ENCODE measurements at places on chromosomes 7 and 10. TPM values are rescaled to one million over a fixed set of nuclear protein-coding genes. Genes with fewer than 3 reads are reported as not detected.

DNA sequence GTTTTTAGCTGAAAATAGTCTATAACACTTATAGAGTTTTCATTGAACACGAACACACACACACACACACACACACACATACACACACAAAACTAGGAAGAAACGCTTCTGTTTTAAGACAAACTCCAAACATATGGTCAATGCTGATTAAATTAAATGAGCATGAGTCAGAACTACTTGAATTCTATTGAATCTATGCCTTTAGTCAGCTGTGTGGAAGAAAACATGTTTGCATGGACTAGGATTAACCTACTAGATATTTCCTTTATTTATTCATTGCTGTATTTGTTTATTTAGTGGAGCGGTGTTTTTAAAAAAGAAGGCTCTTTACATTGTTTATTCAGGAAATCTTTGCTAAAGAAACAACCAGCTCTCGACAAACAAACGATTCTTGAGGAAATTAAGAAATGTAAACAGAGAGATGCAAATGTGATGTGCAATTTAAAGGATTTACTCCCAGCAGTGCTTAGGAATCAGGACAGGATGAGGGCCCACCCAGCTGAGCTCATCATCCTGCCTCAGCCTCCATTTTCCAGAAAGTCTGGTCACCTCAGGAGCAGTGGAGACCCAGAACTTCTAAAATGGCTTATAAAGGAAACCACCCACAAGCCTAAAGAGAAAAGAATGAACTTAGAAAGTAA lies 83.2 kb downstream of the PDE1C start:
- peak; percentile 47 for DNase-seq

DNA sequence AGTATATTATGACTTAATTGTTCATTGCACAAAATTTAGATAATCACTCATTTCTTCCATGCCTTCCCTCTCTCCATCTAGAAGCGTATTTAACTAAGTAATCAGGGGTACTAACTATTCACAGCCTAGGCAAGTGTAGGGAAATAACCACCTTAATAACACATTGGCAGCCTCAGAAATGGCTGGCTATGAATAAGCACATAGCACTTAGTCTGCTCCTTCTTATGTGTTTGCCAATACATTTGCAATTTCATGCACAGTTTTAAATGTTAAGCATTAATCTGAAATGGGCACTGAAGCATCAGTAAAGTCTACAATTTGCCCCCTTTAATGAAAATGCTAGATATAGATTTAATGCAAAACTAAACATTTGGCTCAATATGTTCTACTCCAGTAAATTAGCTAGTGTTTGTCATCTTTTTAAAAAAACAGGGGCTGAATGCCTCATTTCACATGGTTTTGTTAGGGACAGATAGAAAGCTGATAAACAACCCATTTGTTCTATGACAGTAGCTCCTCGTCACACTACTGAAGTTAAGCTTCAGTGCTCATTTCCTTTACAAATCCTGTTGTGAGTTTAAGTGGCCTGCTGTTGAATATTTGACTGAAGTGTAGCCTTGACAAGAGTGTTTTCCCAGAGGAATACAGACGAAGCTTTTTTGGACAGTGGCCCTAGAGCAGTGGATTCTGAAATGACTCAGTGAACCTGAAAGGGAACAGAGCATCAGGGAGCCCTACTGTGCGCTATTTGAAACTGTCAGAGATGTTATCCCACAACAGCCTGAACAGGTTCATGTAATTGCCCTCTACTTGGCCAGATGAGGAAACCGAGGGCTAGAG lies 30.5 kb downstream of the HHEX start:
- no peak for DNase-seq

- peak; percentile 97 for DNase-seq
Measured at GRCh38 chr7:20229646-20230500, 12.7 kb upstream of the MACC1 start.

DNA sequence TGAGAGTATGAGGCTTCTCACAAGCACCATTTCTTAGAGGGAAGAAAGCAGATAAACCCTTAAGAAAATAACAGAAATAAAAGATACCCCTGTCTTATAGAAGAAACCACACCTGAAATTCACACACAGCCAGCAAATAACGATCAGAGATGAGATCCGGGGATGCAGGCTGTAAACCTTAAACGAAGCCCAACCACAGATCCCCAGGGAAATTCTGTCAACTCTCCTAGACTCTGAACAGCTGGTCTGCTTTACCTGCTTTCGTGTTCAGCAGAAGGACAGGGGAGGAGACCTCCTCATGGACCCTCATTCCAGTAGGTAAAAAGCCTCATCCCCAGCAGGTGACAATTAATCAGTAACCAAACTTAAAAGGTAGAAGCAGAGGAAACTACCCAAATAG lies 45.0 kb downstream of the VOPP1 start:
- no peak for DNase-seq

GRCh38 chr10:70604106-70604505 lies 1.6 kb upstream of the PRF1 start:
- no peak for DNase-seq

- DNase-seq = peak; percentile 95
Measured at GRCh38 chr10:79184145-79184625, 115.4 kb downstream of the ZMIZ1 start.

DNA sequence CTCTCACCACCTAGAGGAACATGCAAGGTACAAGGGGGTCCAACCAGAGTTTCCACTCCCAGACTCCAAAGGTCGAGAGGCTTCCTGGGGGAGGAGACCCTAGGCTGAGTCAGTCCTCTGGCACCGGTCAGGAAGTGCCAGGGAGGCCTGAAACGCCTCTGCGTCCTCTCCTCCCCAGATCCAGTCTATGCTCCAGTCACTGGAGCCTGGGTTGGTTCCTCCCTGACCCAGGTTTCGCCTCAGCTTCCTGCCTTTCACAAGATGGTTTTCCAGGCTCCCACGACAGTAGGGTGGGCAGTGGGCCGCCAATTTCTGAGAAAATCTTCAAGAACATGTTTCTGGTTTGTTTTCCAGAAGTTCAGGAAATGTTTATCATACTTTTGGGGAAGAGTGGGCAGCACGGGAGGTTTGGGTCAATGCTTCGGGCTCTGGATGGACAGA lies 30.0 kb downstream of the DUSP5 start:
- no peak for DNase-seq

- no peak for DNase-seq
Measured at GRCh38 chr7:114720725-114721124, 201.2 kb upstream of the MDFIC start.

GRCh38 chr7:17298840-17299482 lies 509 bp downstream of the AHR start:
- DNase-seq = peak; percentile 45

DNA sequence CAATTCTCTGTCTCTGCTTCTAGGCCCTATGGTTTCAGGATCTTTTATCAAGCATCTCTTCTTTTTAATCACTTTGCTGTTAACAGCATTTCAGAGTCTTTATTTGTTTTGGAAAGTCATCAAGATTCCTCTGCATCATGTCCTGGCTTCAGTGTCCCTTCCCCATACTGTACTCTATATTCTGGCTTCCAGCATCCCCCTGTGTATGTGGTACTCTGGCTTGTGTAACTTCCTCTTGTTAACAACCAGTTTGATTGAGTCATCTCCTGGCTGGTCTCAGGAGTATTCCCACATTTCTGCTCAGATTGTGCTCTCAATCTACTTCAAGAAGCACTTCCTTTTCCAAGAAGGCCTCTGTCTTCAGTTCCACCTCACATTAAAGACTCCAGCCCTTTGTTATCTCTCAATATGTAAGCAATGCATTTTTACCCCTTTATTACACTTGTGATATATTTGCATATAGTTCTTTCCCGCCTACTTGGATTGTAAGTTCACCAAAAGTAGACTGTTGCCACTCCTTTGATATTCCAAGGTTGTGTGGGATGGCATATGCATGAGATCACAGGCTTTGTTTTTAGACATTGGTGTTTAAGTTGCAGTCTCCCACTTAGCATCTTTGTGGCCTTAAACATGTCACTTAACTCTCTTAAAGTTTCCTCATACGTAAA lies 15.1 kb upstream of the ATE1 start:
- peak; percentile 51 for DNase-seq

DNA sequence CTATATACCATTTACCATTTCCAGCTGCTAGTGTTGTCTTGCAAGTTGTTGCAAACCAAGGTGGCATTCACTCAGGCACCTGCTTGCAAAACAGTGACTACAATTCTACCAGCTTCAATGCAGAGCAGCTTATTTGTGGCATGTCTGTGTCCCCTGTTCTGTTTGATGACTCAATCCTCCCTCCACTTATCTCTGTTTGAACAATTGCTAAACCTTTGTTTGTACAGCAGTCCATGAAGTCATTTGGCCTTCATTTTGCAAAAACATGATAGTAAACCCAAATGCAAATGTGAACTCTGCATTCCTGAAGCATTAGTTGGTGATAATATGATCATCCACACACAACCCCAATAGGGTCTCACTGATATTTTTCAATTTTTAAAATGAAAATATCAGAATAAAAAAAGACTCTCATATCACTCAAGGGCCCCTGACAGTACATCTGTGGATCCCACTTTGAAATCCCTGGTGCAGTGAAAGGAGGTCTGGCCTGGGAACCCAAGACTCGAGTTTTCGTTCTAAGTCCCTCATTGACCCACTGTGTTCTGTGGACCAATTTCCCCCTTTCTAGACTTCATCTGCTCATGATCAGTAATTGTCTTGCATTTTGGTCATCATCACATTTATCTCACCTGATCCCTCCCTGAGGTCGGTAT lies 425.4 kb downstream of the RPS24 start:
- DNase-seq = peak; percentile 61

DNA sequence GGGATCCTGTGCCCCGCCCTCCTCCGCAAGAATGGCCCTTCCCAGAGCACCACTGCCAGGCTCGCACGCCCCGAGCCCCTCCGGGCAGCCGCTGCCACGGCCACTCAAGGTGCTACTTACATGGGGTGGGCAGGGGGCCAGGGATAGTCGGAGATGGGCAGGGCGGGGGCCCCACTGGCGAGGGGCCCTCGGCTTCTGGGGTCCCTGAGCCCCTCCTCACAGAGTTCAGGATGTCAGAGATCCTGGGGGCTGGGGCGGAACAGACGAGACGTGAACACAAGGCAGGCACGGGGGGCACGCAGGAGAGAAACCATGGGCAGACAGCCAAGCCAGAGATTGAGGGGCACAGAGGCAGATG lies 25.6 kb downstream of the YKT6 start:
- no peak for DNase-seq

DNA sequence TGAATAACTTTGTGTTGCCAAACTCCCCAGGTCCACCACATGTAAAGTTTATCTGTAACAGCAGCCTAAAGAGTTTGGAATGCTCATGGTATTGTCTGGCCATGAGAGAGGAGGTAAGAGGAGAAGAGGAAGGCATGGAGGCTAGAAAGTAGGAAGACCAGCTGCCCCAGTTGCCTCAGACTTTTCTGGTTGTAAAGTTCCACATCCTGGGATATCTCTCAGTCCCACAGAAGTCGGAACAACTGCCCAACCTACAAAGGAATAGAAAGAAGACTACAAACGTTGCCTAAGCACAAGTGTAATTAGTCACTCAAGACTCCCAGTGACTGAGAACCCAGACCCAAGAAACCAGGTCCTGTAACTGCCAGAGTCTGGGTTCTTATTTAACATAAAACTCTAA lies 47.3 kb downstream of the CREB3L2 start:
- DNase-seq = no peak

DNA sequence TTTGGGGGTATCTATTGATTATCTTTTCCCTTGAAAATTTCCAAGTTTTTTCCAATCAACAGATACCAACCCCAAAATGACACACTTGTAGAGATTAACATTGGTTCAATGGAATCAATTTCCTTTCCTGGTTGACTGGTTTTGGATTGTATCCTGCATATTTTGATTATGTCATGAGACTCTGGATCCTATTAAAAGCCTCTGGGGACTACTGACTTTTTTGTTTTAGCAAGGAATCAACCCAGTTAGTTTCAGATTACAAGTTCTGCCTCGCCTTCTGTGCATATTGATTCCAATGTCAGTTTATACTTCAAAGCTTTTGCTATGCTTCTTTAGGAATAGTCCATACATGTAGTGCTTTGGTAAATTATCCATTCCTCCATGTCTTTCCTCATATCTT lies 29.2 kb downstream of the COPG2 start:
- no peak for DNase-seq

DNA sequence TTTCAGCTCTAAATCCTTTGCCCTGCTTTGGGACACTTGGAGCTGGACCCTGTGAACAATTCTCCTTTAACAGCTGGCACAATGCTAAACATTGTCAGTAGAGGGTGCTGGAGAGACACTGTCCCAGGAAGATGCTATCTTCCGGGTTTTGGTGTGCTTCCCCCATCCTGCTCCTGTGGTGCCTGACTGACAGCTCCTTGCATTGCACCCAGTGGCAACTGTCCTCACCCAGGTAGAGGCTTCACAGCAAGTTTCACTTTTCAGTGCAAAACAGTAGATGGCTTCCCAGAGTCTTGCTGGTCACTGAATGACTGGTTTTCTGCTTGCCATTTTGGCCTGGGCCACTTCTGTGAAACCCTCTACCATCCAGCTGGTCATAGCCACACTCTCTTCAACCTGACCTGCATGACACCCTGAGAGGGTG lies 77.3 kb downstream of the CDC14C start:
- DNase-seq = peak; percentile 73

- no peak for DNase-seq
Measured at GRCh38 chr7:122752583-122752982, 49.9 kb upstream of the RNF148 start.

- DNase-seq = no peak
Measured at GRCh38 chr10:48465860-48466521, 138.9 kb downstream of the ARHGAP22 start.

GRCh38 chr7:41881331-41882130 lies 178.6 kb upstream of the INHBA start:
- DNase-seq = no peak

- DNase-seq = no peak
Measured at GRCh38 chr7:149070372-149071125, 20.0 kb downstream of the ZNF786 start.

DNA sequence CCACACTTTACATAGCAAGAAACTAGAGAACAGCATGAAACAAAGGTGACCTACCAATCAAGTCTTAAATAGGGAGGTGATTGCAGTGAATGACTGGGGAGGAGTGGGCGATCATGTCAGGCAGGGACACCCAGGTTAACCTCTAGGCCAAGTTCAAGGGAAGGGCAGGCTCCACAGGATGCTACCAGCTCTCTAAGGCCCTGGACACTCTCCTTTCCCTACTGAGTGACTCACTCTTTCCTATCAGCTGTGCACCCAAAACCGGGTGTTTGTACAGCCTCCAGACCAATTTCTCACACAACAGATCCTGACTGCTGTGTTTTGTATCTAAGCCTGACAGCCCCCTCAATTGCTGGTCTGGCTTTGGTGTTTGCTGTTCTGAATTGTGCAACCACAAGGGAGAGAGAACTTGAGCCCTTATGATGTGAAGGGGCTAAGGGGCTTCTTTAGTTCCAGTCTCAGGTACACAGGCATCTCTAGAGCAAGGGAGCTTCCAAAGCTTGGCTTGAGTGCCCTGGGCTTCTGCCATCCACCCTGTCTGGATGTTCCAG lies 107.8 kb downstream of the TBXAS1 start:
- peak; percentile 33 for DNase-seq

GRCh38 chr10:119391440-119392251 lies 150.9 kb downstream of the RGS10 start:
- DNase-seq = no peak

- DNase-seq = no peak
Measured at GRCh38 chr7:129907122-129907736, 45.5 kb downstream of the UBE2H start.

Gene DTX2
- total RNA-seq = 5.6 TPM

Gene SUN3
- 1.1 TPM for total RNA-seq

Gene GPR158
- 1.1 TPM for total RNA-seq

Gene ZNF22
- 18.0 TPM for total RNA-seq

Gene MUC3A
- not detected for total RNA-seq

Gene SKAP2
- 55.7 TPM for total RNA-seq

Gene AKR1D1
- total RNA-seq = not detected
